ENCODE measurements at places on chromosomes 16 and 17. TPM values are rescaled to one million over a fixed set of nuclear protein-coding genes. Genes with fewer than 3 reads are reported as not detected.

DNA sequence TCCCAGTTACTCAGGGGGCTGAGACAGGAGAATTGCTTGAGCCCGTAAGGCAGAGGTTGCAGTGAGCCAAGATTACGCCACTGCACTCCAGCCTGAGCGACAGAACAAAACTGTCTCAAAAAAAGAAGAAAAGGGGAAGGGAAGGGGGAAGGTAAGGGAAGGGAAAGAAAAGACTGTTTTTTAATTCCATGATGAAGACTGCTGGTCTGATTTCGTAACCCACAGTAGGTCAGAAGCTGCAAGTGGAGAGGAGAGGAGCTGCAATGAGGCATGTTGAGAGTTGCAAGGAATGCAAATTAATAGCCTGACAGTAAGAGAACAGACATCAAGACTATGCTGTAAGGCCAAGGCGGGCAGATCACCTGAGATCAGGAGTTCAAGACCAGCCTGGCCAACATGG, 33.3 kb downstream of the HELZ start:
- DNase-seq = no peak

DNA sequence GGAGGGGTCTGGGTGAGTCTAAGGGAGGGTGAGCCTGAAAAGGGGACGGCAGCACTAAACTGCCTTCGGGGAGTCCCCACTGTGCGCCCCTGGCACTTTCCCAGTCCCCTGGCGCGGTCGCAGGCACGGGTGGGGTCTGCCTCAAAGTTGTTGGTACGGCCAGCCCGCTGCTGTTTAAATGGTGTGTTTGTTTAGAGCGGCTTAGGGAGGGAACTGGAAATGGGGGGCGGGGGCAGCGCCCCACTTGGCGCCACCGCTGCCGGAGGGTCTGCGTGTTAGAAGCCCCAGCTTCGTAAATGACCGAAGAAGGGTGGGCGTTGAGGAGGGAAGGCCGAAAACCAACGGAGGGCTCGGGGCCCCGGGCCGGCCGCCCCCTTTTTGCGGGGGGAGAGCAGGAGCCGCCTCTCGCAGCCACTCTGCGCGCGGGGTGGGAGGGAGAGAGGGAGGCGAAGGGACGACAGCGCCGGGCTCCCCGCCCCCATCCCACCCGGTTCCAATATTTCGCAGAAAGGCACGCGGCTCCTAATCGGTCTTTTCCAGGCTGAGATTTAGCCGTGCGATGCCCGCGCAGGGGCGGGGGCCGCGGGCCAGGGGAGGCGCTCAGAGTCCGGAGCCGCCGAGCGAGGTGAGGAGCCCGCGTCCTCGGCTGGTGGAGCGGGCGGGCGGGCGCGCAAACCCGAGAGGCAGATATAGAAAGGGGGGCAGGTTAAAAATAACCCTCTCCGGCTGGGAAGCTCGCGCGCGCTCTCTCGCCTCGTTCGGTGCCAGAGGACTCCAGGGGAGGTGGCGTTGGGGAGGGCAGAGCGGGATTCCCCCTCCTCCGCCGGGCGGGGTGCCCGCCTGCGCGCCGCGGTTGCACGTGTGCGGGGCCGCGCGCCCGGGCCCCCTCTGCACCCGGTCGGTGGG, 54.9 kb downstream of the SREBF1 start:
- DNase-seq = peak; percentile 81

DNA sequence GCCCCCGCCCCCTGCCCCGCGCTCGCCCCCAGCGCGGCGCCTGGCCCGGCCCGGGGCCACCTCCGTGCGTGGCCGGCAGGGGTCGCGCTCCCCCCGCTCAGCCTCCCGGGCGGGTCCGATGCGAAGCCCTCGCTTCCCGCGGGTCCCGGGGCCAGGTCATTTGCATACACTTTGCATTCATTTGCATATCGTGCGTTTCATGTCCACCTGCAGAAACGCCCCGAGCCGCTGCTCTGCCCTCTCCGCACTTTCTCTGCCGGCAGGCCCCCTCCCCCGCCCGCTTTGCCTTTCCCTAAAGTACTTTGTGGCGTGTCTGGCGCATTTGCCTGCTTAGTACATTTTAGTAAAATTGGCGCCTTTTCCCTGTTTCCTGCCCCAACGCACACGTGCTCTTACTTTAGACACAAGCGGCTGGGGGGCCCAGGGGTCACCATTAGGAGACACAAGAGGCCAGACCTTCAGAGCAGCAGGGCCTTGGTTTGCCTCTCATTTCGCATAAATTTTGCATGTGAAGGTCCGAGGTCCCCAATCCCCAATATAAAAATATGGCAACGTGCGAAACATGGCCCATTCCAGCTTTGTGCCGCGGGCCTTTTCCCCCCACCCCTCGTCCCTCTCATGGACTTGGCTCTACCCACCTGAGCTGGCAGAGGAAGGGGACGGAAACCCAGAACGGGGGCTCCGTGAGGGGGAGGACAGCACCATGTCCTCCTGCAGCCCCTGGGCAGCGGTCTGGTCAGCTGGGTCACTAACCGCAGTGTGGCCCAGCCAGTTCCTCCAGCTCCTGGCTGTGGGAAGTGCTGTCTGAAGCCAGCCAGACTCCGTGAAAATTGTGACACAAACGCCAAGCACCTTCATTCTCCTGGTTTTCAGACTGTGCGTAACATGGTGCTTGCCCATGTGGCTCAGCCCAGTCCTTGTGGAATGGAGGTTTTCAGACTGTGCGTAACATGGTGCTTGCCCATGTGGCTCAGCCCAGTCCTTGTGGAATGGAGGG, 34.8 kb downstream of the CBFA2T3 start:
- DNase-seq = peak; percentile 95

The BBS2 gene
- 74.3 TPM for polyA plus RNA-seq

The AATK gene
- 0.19 TPM for polyA plus RNA-seq

Measured in SK-N-SH (cell line).